ENCODE measurements at places on chromosomes 3 and 15.

- peak; percentile 57 for DNase-seq
These were observed 57.0 kb upstream of the NR2F2 start for GRCh38 chr15:96273317-96274086.

GRCh38 chr3:128498901-128499530 is 6.0 kb upstream of the GATA2 start:
- no peak for DNase-seq

DNA sequence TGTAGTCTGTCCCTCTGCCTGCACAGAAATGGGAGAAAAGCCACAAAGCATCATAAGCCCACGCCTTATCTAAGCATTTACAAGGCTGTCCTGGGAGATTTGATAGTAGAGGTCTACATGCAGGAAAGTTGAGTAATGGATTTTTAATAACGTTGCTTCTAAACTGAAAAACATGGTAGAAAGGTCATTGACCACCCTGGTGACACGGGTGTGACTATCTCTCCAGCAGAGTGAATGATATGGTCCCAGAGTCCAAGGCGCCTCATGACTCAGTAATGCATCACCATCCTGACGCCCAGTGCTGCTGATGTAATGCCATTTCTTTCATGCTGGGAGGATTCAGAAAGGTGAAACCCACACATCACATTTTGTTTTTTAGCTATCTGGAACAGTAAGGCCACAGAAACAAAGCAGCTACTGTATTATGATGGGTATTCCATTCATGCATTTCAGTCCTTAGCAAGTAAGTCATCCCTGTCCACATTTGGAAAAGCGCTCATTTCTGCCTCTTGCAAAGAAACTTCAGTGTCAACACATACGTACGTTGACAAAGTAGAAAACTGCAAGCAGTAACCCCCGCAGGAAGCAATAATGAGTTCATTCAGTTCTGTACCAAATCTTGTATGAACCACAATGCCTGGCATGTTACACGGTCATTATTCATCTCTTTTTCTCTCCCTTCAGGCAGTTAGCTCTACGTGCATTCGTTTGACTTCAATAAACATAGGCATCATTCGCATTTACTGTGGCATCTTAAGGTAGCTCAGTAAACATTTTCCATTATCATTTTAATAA is 483.5 kb downstream of the GABRG3 start:
- DNase-seq: no peak

- no peak for DNase-seq
These were observed 184.5 kb downstream of the NR1D2 start for GRCh38 chr3:24129549-24129948.

- DNase-seq: no peak
These were observed 8.9 kb upstream of the RPS27L start for GRCh38 chr15:63166219-63166618.

GRCh38 chr3:81452418-81452817 is 309.0 kb downstream of the GBE1 start:
- DNase-seq: peak; percentile 41

- peak; percentile 47 for DNase-seq
These were observed 32.4 kb upstream of the ALDH1L1 start for GRCh38 chr3:126212620-126213378.

DNA sequence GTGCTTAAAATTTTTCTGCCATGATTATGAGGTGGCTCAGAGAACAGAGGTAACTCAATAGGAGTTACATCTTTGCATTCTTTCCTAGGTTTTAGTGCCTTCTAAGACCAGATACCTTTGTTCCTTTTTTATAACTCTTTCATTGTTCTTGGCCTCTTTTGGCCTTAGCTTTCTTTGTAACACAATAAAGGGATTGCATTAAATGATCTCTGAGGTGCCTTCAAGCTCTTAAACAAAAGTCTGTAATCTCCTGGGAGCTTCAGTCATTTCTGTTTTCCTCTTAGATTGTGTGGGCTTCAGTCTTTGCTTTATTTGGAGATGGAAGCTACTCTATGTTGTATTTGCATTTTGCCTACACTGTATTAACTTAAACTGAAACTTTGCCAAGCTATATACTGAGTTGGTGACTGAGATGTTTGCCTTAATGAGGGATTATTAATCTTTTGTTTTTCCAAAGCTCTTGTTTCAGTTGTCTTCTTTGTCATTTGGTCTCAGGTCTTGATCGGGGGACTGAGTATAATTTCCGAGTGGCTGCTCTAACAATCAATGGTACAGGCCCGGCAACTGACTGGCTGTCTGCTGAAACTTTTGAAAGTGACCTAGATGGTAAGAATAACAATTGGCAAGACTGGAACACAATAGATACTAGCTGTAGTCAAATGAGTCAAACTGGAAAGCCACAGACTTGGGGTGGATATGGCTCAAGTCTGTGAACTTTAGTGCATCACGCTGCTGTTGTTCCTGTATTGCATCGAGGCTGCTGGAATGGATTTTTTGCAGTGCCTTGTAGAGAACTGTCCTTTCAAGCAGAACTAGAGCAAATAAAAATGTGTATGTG is 110.3 kb downstream of the HCN4 start:
- DNase-seq: no peak

DNA sequence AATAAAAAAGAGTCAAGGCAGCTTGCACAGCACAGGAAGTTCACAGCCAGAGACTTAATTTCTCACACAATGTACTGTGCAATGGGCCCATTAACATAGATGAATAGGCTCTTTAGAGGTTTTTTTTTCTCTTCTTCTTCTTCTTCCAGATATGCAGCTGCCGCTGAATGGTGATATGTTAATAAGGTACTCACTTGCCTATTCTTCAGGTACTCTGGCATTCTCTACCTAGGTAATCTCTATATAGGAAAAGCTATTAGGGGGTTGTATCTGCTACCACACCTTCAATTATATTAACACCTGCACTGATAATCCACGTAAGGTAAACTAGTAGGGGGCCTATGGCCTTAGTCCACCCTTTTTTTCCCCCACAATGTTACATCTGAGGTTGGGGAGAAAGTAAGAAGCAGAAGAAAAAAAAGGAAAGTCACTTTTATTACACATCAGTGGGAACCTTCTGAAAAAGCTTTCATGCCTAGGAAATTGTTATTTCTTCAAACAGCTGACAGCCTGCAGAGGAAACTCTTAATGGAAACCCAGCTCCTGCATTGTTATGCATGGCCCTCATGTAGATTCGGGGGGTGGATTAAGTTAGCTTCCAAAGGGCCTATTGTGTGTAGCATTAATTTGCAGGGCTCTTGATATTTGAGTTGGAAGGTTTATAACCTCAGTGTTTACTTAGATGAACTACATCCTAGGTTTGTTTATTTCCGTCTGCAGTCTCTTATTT is 525.5 kb downstream of the ZIC1 start:
- DNase-seq: no peak

GRCh38 chr3:143135150-143135549 is 15.6 kb downstream of the CHST2 start:
- DNase-seq: peak; percentile 93

DNA sequence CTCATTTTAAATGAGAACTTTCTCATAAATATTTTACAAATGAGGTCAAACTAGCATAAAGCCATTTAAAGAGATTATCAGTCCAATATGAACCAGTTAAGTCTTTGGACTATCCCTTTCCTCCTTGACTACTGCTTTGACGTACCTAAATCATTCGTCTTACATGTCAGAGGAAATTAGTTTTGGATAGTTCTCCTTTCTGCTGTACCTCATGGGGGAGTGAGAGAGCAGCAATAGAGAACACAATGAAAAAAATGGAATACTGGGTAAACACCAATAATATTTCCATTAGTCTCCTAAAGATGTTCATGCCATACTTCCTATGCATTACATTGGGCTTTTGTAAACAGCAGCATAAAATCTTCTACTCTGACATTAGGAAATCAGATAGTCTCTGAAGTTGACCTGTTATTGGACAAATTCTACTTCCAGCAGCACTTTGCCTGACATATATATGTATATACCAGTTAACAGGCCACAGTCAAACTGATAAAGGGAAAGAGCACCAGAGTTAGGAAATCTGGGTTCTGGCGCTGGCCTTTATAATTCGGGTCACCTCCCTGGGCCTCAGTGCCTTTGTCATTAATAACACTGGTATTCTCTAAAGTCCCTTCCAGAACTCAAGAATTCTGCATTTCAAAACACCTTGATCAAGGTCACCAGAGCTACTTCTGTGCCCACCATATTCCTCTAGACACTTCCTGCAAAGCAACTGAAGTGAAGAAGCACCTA is 26.8 kb downstream of the TIMMDC1 start:
- DNase-seq: peak; percentile 31

DNA sequence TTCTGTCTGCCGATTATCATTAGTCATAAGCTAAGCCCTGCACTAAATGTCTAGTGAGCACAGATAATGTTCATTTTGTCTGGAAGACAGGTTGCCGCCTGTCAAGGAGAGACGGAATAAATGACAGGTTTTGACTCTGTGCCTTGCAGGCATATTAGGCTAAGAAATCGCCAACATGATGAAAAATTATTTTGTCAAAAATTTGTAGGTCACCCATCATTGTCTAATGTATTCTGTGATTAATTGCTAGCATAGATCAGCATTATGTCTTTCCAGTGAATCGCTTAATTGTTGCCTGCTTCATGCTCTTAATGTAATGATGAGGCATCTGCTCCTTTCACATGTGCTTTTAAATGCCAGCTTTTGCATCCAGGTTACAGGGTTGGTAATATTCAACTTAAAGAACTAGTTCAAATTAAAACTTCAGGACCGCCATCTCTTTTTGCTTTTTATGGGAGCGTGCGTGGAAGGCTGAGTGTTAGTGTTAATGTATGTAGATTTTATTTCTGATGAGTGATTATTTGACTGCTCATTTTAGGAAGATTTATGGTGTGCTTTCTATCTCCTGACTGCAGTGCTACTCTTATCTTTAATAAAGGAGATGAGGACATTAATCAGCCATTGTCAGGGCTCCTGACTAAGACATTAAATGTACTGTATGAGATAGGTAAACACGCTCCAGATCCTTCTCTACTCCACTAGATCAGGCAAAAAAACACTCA is 120.8 kb upstream of the MEIS2 start:
- DNase-seq: no peak

DNA sequence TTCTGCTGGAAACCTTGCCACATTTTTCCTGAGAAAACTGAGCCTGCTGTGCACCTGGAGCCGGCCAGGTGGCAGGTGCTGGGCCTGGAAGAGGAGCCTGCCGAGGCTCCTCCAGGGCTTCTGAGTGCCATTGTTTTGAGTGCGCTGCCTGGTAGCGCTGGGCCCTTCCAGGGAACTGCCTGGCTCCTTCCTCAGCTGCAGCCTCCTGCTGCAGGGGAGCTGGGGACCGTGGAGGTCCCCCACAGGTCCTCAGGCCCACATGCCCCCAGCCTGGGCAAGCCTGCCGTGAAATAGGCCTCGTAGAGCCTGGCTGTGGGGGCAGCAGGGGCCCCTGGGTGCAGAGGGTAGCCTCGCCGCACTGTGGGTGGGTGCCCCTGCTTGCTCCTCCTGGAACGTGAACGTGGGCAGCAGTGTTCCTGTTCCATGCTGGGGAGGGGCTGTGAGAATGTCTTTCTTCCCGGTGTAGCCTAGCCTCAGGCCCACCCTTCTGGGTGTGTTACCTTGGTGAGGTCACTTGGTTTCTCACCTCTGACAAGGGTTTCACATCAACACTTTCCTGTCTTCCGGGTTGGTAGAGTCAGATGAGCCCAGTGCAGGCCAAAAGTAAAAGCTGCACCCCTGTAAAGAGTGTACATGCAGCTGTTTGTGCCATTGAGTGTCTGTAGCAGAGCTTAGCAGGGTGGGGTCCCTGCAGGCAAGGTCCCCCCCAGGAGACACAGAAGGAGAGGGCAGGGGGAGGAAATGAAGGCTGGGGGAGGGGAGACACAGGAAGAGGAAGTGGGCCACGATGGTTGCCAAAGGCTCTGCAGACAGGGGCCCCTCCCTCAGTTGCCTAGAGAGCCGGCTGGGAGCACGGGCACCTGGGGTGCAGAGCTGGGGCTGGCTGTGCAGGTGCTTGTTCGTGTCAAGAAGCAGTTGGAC is 34.5 kb downstream of the KLF13 start:
- DNase-seq: no peak

DNA sequence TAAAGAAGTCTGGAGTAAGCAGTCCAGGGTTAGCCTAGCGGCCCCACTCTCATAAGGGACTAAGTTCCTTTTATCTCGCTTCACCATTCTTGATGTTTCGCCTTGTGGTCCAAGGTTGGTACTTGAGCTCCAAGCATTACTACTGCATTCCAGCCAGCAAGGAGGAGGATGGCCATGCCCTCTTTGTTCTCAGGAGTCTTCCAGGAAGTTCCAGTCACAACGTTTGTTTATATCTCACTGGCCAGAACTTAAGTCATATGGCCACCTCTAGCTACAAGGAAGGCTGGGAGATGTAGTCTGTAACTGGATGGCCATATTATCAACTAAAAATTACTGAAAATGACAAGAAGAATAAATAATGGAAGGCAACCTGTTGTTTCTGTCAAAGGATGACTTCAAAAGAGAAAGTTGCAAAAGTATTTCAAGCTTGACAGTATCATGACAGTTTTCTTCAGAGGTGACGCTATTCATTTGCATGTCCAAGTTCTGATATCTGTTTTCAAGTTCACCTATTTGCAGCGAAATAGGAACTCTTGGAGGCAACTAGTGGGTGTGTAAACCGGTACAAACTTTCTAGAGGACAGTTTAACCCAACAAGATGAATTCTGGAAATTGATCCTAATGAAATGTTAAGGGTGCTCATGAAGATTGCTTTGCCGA is 118.6 kb downstream of the PGPEP1L start:
- no peak for DNase-seq

DNA sequence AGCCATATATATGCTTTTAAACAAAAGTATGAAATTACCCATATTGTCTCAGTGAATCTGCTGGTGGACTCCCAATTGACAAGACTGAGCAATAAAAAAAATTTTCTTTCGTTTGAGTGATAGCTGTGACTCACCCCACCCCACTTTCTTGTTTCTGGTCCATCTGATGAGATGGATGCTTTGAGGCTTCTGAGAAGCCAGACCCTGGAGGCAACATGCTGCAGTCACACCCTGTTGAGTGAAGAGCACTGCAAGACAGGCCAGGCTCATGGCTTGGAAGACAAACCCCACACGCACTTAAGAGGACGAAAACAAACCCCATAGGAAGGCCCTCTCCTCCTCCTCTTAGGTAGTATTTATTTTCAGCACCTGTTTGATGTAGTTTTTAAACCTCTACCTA is 276.0 kb upstream of the TTC14 start:
- DNase-seq: no peak

- DNase-seq: no peak
These were observed 281.6 kb downstream of the MBNL1 start for GRCh38 chr3:152550284-152550683.

DNA sequence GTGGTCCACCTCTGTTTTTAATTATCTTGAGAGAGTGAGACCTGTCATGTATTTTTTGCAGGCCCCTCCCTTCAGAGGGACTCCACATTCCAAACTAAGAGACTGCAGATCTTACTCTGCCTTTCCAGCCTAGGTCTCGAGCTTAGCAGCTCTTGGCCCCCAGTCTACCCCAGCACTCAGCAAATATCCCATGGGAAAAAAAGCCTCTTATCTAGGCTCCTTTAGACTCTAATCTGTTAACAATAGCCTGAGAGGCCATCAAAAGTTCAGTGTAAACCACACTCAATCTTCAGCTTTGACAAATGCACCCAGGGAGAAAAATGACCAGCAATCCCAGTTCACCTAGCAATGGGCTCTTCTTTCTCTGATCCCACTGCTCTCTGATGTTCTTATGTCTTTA is 8.6 kb upstream of the BLM start:
- no peak for DNase-seq

- peak; percentile 42 for DNase-seq
These were observed 233.3 kb upstream of the NR2E3 start for GRCh38 chr15:71577071-71577470.
